ENCODE measurements at places on chromosomes 3 and 15.
A peak's percentile ranks its signal among the peaks of the same experiment; 100 is the strongest.

DNA sequence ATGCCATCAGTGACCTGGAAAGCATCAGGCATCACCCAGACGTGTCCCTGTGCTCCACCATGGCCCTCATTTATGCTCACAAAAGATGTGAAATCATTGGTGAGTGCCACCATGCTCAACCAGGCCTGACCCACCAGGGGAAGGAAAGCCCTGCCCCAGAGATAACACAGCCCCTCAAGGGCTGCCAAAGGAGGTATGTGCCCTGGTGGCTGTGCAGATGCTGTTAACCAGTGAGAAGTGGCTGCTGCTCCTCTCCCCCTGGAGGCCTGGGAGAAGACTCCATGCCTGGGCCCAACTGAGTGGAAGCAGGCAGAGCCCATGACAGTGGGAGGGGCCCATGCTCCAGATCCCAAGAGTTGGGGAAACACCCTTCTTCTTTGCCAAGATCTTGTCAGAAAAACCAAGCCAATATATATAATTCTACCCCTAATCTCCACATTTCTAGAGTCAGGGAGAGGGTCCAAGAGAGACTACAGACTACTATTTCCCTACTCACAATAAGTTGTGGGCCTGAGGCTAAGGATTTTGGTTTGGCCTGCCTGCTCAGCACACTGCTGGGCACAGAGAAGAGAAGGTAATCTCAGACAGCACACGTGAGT lies 2.7 kb downstream of the TTC21A start:
- DNase-seq = no peak

- peak; percentile 98 for DNase-seq
Measured at GRCh38 chr15:69104050-69104750, 56.2 kb upstream of the GLCE start.

DNA sequence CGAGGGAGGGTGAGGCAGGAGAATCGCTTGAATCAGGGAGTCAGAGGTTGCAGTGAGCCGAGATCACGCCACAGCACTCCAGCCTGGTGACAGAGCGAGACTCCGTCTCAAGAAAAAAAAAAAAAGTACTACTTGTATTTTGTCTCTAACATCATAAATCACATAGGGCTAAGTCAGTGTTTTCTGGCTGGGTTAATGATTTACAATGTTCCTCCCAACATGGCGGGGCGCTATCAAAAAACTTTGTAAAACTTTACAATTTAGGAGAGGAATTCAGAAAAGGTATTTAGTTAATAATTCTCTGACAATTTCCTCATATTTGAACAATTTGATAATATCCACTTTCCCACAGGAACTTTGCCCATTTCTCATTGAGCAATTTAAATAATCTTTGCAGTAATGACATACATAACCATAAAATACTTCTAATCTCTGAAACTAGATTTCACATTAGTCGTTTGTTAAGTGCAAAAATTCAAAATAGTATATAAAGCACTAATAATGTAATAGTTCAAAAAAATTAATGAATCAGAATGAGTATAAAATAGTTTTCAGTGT lies 26.6 kb upstream of the B3GNT5 start:
- DNase-seq = no peak

- DNase-seq = no peak
Measured at GRCh38 chr3:136171097-136171542, 25.0 kb downstream of the MSL2 start.

GRCh38 chr3:60434950-60435349 lies 816.3 kb downstream of the FHIT start:
- DNase-seq = no peak

GRCh38 chr3:108333961-108334360 lies 37.6 kb downstream of the HHLA2 start:
- DNase-seq = no peak

DNA sequence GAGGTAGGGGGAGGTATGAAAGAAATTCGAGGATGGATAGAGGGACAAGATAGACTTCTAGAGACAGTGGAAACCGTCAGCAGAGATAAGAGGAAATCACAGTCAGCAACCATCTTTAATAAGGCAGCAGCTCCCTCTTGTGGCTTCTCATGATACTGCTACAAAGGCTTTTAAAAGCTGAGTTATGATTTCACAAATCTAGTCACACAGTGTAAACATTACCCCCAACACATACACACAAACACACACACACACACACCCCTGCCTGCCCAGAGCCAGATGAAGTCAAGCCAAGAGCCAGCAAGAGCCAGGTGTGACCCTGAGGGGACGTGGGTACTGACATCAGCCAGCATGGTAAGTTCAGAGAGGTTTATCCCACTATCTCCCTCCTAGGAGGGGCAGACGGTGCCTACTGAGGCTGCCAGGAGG lies 18.9 kb upstream of the TGM5 start:
- peak; percentile 53 for DNase-seq

DNA sequence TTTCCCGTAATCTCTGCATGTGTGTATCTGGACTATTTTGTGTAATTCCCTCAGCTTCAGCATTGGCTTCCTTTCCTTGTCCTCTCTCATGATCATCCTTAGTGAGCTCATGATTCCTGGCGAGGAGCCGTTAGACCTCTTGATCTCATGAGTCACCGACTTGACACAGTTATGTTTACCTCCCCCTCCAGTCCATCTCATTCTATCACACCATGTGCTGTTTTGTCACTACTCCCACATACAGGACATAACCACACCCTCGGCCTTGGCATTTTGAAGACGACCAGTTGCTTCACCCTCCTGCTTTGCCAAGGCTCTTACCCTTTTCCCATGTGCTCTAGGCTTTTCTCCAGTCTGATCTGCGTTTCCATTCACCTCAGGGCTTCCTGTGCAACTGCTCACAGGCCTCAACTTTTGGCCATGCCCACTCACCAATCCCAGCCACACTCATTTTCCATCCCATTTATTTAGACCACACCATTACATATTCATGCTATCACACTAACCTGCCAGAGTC lies 41.5 kb downstream of the CP start:
- no peak for DNase-seq

- no peak for DNase-seq
Measured at GRCh38 chr15:45536934-45537333, 14.4 kb upstream of the SLC30A4 start.

DNA sequence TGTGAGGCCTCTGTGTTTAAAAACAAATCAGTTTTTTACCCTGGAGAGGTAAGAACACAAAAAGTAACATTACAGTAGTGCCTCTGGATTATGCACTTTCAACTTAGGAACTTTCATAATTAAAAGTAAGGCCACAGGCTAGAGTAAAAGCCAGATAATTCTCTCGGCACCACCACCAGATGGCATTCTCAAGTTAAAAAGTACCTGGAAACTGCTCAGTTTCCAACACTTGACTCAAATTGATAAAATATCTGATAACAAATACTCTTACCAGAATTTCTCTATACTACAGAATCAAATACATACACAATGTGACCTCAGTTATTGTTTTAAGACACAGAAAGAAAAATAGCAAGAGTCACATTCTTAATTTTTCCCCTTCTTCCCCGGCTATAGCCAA lies 19.9 kb downstream of the SPICE1 start:
- DNase-seq = no peak

DNA sequence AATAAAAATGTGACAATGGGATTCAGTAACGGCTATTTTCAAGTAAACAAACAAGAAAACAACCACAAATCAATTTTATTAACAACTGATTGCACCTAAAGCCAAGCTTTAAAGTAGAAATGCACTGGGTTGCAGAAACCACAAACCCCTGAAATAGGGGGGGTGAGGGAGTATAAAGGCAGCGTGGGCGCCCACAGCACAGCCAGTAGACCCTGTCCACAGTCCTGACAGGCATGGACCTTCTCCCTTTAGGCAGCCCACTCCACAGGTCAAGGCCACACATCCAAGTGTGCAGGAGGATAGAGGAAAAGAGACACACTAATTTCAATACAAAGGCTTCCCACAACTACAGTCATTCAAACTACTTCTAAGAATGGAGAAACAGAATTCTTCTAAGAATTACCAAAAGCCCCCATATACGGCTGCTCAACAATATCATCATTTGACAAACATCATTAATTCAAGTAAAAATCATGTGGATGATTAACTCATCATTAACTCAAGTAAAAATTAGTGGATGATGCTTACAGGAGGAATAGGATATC lies 48.7 kb downstream of the CHSY1 start:
- DNase-seq = no peak

GRCh38 chr3:4507024-4507596 lies 14.0 kb downstream of the ITPR1 start:
- no peak for DNase-seq

GRCh38 chr3:12991861-12992281 lies 81.4 kb downstream of the IQSEC1 start:
- no peak for DNase-seq

DNA sequence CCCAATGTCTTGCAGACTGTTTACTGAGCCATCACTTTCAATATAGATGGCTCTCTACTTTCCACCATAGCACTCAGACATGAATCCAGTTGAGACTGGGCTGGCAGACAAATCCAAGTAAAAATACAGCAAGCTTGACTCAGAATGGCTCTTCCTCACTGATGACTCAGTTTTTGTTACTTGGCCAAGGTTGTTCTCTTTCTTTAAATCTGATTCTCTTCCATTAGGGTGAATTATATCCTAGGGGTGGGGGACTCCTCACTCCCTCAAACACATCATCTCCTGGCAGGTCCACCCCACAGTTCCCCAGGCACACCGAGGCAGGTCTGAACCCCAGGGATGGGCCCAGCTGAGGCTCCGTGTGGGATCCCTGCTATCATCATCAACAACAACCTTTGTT lies 157.9 kb downstream of the MEX3B start:
- no peak for DNase-seq

- DNase-seq = no peak
Measured at GRCh38 chr3:111236836-111237713, 165.5 kb downstream of the NECTIN3 start.

Measured in spinal cord (tissue), 10 donors.